ENCODE measurements at places on chromosomes 3 and 15.
A peak's percentile ranks its signal among the peaks of the same experiment; 100 is the strongest.

DNA sequence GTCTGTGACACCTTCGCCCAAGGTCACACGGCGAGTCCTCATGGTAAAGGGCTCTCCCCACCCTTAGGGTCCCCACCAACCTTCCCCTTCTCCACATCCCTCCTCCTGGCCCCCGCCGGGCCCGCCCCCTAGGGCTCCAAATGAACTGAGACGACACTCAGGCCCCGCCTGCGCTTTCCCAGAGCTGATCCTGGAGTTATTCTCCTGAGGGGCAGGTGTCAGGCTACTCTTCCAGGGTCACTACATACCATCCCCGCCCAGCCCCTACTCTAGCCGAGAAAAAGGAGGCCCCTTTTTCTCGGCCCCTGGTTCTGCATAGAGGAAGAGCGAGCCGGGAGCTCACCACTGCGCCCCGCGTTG, 292 bp downstream of the USP4 start:
- DNase-seq: no peak

- DNase-seq: no peak
Measured at GRCh38 chr3:33100229-33100628, 3.3 kb upstream of the GLB1 start.

- no peak for DNase-seq
Measured at GRCh38 chr3:134017490-134017889, 12.2 kb downstream of the SLCO2A1 start.

GRCh38 chr3:77222701-77223100, 182.8 kb downstream of the ROBO2 start:
- no peak for DNase-seq

DNA sequence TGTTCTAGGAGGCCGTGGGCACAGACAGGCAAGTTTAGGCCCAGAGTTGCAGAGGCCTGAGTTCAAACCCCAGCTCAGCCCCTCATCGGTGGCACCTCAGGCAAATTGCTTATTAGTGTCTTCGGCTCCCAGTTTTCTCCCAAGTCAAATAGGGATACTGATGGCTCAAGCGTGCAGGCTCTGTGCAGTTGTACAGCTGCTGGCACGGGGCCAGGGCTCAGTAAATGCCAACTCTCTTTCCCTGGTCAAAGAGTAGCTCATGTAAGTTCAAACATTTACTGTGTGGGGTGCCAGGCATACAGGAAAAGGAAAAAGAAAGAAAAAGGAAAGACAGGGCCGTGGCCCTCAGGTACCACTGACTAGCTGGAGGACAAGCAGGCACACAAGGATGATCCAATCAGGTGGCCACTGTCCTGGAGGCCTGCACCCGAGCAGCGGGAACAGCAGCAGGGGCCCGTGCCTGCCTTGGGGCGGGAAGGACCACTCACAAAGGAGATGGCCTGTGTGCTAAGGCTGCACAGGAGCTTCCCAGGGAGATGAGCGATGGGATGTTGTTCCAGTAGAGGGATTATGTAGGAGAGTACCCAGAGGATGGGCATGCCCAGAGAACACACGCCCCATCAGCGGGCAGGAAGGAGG, 70.8 kb downstream of the TBC1D2B start:
- DNase-seq: no peak

DNA sequence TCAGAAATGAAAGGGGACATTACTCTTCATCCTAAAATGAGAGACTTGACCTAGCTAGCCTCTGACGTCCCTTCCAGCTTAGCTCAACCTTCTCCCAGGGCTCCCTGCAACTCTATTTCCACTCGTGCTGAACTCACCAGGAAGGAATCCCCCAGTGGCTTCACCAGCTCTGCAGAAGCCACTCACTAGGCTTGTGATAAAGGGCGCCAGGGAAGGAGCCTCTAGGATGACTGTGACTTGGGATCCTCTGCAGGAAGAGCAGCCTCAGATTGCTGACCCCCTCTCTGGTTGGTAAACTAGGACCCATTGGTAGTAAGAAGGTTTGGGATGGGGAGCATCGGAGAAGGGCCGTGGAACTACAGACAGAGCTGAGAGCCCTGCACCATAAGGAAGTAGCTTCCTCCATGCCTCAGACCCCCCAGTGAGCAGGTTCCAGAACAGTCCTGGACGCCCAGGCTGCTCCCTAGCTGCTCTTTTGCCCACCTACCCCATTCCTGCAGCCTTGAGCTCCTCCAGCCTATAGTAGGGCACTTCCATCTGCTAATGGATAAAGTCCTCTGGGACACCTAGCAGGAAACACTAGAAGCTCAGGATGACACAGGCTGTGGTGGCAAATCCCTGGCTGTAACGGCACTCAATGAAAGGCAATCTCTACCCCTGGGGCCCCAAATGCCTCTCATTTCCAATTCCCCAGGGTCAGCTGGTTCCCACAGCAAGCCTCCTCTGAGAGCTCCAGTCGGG, 26.0 kb downstream of the PLA2G4F start:
- DNase-seq: no peak

DNA sequence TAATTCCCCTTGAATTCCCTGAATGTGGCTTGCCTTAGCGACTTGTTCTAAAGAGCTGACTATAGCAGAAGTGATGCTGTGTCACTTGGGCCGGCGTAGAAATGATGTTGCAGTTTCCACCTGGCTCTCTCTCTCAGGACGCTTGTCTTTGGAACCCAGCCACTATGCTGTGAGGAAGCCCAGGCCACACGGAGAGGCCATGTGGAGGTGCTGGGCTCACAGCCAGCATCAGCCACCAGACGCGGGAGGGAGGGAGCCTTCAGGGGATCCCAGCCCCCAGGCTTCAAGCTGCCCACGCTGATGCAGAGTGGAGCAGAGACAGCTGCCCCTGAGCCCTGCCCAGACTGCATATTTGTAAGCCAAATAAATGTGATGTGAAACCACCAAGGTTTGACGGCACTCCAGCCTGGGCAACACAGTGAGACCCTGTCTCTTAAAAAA, 18.6 kb downstream of the RNU5B-1 start:
- no peak for DNase-seq

DNA sequence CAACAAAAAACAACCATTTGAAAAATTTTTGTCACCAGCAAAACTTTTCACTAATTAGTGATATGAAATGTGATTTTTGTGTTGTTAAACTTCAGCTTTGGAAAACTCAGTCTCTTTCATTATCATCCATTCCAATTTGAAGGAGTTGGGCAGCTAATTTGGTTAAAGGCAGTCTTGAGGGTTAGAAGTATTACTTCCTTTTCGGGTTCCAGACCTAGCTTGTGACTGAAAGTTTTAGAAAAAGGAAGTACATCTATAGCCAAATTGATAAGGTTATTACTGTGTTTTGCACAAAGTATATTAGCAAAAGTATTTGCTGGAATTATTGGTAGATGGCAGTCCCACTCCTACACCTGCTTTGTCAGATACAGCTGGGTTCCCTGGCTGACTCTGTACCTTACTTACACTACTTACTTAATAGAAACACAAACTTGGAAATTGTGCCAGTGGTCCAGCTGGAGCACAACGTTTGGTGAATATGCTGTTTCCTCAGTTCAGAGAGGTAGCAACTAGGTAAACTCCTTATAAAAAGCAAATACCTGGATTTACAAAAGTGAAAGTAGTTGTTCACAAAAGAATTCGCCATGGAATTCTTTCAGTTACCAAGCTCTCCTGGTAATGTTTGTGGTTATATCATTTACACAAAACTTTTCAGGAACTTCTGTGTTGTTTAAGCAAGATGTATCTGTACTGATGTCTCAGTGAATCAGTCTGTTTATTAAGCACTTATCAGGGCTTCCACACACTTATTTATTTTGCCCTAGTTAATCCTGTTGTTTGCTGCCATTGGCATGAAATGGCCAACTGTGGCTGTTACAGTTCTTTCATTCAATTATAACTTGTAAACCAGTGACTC, 31.6 kb downstream of the TIPARP start:
- DNase-seq: peak; percentile 45

GRCh38 chr3:172171396-172172075, 132.2 kb downstream of the FNDC3B start:
- DNase-seq: no peak

GRCh38 chr3:47420511-47421484, 40.0 kb downstream of the PTPN23 start:
- DNase-seq: peak; percentile 54

DNA sequence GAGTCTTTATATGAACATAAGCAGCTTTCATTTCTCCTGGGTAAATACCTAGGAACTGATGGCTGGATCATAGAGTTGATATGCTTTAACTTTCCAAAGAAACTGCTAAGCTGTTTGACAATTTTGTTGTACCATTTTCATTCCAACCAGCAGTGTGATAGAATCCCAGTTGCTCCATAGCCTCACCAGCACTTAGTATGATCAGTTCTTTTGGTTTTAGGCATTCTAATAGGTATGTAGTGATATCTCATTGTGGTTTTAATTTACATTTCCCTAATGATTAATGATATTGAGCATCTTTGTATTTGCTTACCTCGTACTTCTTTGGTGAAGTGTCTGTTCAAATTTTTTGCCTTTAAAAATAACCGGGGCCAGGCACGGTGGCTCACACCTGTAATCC, 38.4 kb upstream of the SMAD6 start:
- no peak for DNase-seq

- DNase-seq: no peak
Measured at GRCh38 chr3:191414286-191414685, 46.7 kb upstream of the PYDC2 start.

DNA sequence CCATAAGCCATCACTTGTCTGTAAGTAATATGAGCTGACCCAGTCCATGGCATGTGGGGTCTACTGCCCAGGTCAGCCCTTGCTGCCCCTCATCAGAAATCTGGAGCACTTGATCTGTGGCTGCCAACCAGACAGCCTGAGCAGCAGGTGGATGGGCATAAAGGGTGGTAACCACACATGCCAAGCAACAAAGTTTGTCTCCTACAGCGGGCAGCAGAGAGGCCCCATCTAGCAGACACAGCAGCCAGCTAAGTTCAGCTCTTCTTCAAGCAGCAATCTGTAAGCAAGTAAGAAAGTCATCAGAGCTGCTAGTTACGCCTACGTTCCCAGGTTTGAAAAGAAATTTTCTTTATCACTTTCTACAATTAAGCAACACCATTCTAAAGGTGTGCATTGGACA, 27.9 kb downstream of the CHCHD4 start:
- DNase-seq: no peak

GRCh38 chr3:17831366-17831765, 88.9 kb upstream of the TBC1D5 start:
- no peak for DNase-seq

GRCh38 chr15:70424937-70425411, 327.3 kb upstream of the TLE3 start:
- DNase-seq: no peak

GRCh38 chr3:124447845-124448244, 282.4 kb upstream of the UMPS start:
- no peak for DNase-seq

- no peak for DNase-seq
Measured at GRCh38 chr3:106930086-106930485, 447.2 kb upstream of the CCDC54 start.

GRCh38 chr15:69185706-69186105, 25.3 kb downstream of the GLCE start:
- no peak for DNase-seq

DNA sequence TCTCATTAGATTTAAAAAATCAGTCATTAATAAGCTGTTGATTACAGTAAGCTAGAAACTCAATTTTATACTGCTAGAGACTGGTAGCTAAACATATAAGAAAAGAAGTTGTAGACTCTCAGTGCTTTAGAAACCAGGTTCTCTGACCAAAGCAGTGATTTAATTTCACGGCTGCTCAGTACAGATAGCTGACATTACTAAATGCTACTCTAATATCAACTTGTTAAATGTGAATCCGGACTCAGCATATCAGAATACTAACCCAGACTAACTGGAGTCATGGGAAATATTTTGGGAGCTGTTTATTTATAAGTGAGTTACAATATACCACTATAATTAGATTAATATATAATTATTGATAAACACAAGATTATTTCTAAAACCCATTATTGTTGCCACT, 80.4 kb downstream of the NEDD4 start:
- DNase-seq: no peak

- no peak for DNase-seq
Measured at GRCh38 chr3:14810070-14810791, 8.5 kb upstream of the FGD5 start.

GRCh38 chr15:63523306-63523990, 19.1 kb downstream of the USP3 start:
- DNase-seq: no peak

DNA sequence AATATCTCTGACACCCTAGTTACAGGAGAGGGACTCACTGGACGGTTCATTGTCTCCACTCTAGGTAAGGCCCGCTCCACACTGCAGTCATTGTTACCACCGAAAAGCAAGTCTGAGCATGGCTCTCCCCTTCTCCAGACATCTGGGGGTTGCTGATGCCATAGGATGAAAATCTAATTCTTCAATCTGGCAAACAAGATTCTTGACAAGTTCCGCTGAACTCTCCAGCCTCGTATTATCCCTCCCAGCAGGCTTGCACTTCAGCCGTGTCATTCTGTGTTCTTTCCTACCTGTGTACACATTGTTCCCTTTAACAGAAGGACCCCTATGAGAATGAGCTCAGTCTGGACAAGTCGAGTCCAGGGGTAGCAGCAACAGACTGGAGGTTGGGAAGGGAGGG, 152.3 kb upstream of the NR2E3 start:
- no peak for DNase-seq

GRCh38 chr3:29618395-29619282, 337.8 kb downstream of the RBMS3 start:
- DNase-seq: no peak

DNA sequence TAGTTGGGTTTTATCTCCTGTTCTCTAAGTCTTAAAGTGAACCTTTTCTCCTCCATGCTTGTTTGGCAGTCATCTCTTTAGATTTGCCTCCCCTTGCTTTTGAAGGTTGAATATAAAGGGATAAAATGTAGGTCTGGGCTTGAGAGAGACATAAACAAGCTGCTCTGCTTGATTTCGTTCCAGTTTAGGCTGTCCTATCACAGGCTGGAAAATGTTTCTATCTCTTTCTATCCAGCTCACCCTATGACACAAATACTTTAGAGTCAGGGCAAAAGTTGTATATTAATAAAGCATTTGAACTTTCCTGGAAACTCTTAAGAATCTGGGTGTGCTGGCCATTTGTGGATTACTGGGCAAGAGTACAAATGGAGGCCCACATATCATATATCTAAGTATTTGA, 29.5 kb upstream of the ZBBX start:
- DNase-seq: no peak

GRCh38 chr3:142857056-142857455, 31.8 kb downstream of the PCOLCE2 start:
- no peak for DNase-seq

DNA sequence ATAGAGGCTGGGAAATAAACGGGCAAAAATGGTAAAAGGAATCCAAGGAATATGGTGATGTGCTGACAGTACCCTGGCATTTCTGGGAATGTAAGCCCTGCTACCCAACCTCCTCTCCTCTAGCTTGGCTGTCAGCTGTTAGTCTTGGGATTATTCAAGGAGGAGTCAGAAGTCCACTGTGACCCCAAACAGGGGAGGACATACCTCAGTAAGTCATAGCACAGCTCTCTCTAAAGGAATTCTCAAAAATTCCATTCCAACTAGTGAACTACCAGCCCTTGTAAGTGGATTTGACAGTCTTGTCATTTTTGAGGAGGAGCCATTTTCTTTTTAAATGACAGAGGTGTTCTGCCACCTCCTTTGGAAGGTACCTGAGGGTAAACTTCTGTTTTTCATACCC, 207.5 kb downstream of the PDCD6IP start:
- no peak for DNase-seq

GRCh38 chr15:59538494-59538893, 73.1 kb upstream of the GCNT3 start:
- no peak for DNase-seq

GRCh38 chr15:28942046-28942445, 56.3 kb downstream of the APBA2 start:
- no peak for DNase-seq

Data from SIG-M5 (cell line).